ENCODE measurements at places on chromosomes 11 and 22. TPM values are rescaled to one million over a fixed set of nuclear protein-coding genes. Genes with fewer than 3 reads are reported as not detected.

The SLC16A8 gene
- not detected for total RNA-seq

The OR10G8 gene
- total RNA-seq: not detected

The HYOU1 gene
- 159 TPM for total RNA-seq

The SCN3B gene
- 0.19 TPM for total RNA-seq

The C22orf39 gene
- 21.8 TPM for total RNA-seq

The C11orf91 gene
- 0.38 TPM for total RNA-seq

The SRRD gene
- 15.7 TPM for total RNA-seq

All from endothelial cell of coronary artery (primary cell).